Calu3 (cell line): ENCODE measurements at places on chromosomes 12 and 14.

- no peak for DNase-seq
- no peak overlapping the region for H3K4me3 ChIP-seq
- H3K27ac ChIP-seq, result no peak overlapping the region
Observed at GRCh38 chr14:29740491-29740890, 187.2 kb downstream of the PRKD1 start.

GRCh38 chr12:7542813-7543212 lies 39.2 kb upstream of the CD163 start:
- H3K4me3 ChIP-seq, result no peak overlapping the region
- no peaks in the 10 kb centered on the region for H3K36me3 ChIP-seq
- H3K27ac ChIP-seq, result no peak overlapping the region
- no peaks in the 10 kb centered on the region for H3K27me3 ChIP-seq

GRCh38 chr14:102775855-102776760 lies 1.1 kb upstream of the TRAF3 start:
- peak overlapping the region; percentile 67 for H3K4me3 ChIP-seq
- H3K27me3 ChIP-seq, result peaks cover 13% of the 10 kb centered on the region
- no peak for DNase-seq
- H3K36me3 ChIP-seq, result peaks cover 22% of the 10 kb centered on the region
- H3K4me1 ChIP-seq, result peaks cover 24% of the 10 kb centered on the region
- H3K27ac ChIP-seq, result peak overlapping the region; percentile 85

DNA sequence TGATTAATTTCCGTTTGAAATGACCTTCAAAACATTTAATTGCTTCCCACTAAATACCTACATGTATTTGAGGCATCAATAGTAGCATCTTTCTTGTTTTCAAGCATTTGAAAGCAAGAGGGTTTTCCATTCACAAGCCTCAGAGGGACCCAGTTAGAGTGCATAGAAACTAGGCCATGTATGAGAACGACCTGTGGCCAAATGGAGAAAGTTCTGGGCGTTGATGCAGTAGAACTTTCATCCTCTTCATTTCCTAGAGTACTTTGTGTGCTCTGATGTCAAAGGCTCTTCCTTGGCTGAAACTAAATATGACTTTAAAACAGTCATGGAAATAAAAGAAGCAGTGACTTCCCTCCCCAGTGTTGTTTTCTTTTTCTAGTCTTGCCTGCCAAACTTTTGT lies 944 bp upstream of the DHRS7 start:
- no peak overlapping the region for H3K27ac ChIP-seq
- peaks cover 7% of the 10 kb centered on the region for H3K4me1 ChIP-seq
- H3K36me3 ChIP-seq, result peaks cover 13% of the 10 kb centered on the region
- DNase-seq, result no peak

DNA sequence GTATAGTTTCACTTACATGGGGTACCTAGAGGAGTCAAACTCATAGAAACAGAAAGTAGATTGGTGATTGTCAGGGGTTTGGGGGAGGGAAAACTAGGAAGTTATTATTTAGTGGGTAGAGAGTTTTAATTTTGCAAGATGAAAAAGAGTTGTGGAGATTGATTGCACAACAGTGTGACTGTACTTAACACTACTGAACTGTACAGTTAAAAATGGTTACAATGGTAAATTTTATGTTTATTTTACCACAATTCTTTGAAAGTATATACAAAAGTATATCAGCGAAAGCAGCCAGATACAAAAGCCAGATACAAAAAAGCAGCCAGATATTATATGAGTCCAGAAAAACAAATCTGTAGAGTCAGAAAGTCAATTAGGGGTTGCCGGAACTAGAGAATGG lies 247.6 kb downstream of the IPO8 start:
- H3K36me3 ChIP-seq, result no peaks in the 10 kb centered on the region
- peaks cover 28% of the 10 kb centered on the region for H3K27me3 ChIP-seq
- H3K27ac ChIP-seq, result no peak overlapping the region
- no peak for DNase-seq
- H3K4me1 ChIP-seq, result no peaks in the 10 kb centered on the region

- H3K36me3 ChIP-seq, result no peaks in the 10 kb centered on the region
- no peaks in the 10 kb centered on the region for H3K27me3 ChIP-seq
- peak; percentile 0 for DNase-seq
- H3K4me1 ChIP-seq, result no peaks in the 10 kb centered on the region
Observed at GRCh38 chr12:18595412-18595811, 142.4 kb downstream of the PLCZ1 start.

- no peak overlapping the region for H3K27ac ChIP-seq
- H3K4me3 ChIP-seq, result no peak overlapping the region
- no peaks in the 10 kb centered on the region for H3K4me1 ChIP-seq
- H3K27me3 ChIP-seq, result peaks cover 100% of the 10 kb centered on the region
- no peak for DNase-seq
- no peaks in the 10 kb centered on the region for H3K36me3 ChIP-seq
Observed at GRCh38 chr12:131617179-131617578, 93.7 kb upstream of the SFSWAP start.

DNA sequence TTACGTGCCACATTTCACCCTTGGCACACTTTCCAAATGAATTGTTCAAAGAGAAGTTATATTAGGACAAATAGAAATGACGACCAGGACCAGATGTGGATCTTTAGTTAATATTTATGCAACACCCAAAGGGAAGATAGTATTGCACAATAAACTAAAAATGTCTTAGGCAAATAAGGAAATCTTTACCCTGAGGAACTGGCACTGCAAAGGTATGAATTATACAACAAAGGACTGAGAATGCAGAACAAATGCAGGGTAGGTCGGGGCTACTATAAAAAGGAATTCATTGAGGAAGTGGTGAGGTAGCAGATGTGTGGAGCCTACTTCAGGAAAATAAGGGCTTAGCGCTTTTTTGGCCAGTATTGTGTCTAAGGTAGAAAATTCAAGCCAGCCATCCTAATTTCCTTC lies 3.9 kb upstream of the TMTC2 start:
- H3K4me1 ChIP-seq, result peaks cover 31% of the 10 kb centered on the region
- H3K27me3 ChIP-seq, result no peaks in the 10 kb centered on the region
- H3K4me3 ChIP-seq, result peak overlapping the region; percentile 51
- peak overlapping the region; percentile 95 for H3K27ac ChIP-seq
- peaks cover 30% of the 10 kb centered on the region for H3K36me3 ChIP-seq

DNA sequence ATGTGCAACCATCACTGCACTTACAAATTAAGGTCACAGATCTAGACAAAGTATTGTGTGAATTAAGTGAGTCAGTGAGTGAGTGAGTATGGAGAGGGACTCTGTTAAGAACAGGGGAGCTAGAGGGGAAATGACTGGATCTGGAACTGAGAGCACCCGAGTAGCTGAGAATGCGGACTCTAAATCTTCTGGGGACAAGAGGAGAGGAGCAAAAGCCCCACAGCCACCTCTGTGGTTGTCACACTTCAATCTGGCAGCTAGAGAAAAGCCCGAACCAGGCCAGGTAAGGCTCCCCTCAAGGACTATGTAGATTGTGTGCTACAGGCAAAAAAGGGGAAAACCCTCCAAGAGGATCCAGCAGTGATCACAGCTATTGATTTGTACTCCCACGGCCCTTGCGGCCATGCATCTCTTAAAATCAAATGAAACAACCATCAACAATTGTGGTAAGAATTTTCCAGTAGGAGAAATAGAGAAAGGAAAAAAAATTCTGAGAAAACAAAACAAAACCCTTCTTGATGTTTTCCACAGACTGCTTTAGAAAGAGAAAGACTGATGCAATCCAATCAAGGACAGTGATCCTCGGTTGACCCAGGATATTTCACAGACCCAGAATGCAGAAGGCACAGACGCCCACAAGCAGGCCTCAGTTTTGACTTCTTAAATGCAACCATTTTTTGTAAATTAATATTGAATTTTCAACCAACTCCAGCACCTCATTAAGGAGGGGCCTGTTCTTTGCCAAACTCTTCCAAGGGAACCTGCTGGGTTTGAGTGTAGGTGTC lies 109.6 kb downstream of the SLC38A6 start:
- H3K27ac ChIP-seq, result no peak overlapping the region
- H3K4me3 ChIP-seq, result no peak overlapping the region
- DNase-seq, result no peak
- H3K27me3 ChIP-seq, result no peaks in the 10 kb centered on the region
- H3K36me3 ChIP-seq, result no peaks in the 10 kb centered on the region
- no peaks in the 10 kb centered on the region for H3K4me1 ChIP-seq

DNA sequence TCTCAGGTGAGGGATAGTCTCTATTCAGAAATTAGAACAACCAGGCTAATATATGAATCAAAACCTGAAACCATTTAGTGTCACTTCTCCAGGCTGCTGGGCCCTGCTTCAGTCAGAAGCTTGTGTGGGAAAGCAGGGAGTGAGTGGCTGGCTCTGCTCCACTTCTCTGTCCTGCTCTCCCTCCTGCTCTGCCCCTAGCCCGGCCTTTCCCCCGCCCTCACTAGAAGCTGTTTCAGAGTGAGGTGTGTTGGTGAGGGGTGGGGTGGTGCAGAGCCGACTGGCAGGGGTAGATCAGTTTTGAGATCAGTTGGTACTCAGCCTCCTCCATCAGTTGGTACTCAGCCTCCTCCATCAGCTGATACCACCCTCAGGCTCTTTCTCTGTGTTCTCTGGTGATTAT lies 7.0 kb upstream of the PPP1R1A start:
- H3K36me3 ChIP-seq, result no peaks in the 10 kb centered on the region
- no peak overlapping the region for H3K27ac ChIP-seq
- DNase-seq, result no peak
- peaks cover 80% of the 10 kb centered on the region for H3K27me3 ChIP-seq
- H3K4me1 ChIP-seq, result no peaks in the 10 kb centered on the region

DNA sequence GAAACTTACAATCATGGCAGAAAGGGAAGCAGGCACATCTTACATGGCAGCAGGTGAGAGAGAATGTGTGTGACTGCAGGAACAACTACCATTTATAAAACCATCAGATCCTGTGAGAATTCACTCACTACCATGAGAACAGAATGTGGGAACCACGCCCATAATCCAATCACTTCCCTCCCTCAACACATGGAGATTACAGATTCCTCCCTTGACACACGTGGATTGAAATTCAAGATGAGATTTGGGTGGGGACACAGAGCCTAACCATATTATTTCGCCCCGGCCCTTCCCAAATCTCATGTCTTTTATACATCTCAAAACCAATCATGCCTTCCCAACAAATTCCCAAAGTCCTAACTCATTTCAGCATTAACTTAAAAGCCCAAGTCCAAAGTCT lies 203.6 kb downstream of the C12orf75 start:
- no peaks in the 10 kb centered on the region for H3K4me1 ChIP-seq
- no peak for DNase-seq
- H3K4me3 ChIP-seq, result no peak overlapping the region

- H3K27ac ChIP-seq, result peak overlapping the region; percentile 64
- H3K4me1 ChIP-seq, result peaks cover 23% of the 10 kb centered on the region
- no peak overlapping the region for H3K4me3 ChIP-seq
- peaks cover 11% of the 10 kb centered on the region for H3K27me3 ChIP-seq
Observed at GRCh38 chr12:52327052-52327829, 6.0 kb upstream of the KRT83 start.

DNA sequence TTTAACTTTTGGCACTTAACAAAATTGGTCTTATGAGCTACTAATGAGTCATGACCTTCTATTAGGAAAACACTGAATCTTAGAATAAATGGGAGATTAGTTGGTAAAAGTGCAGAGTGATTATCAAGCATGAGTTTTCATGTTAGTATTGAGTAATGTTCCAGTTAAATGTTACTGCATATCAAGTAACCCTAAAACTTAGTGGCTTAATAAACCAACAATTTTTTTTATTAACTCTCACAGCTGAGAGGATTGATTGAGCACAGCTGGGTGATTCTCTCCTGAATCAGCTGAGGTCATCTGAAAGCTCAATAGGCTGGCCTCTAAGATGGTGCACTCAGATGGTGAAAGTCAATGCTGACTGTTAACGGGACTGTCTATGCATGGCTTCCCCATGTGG lies 248.6 kb downstream of the BCL11B start:
- no peaks in the 10 kb centered on the region for H3K4me1 ChIP-seq
- no peak overlapping the region for H3K27ac ChIP-seq
- no peaks in the 10 kb centered on the region for H3K27me3 ChIP-seq
- H3K36me3 ChIP-seq, result no peaks in the 10 kb centered on the region
- no peak for DNase-seq

DNA sequence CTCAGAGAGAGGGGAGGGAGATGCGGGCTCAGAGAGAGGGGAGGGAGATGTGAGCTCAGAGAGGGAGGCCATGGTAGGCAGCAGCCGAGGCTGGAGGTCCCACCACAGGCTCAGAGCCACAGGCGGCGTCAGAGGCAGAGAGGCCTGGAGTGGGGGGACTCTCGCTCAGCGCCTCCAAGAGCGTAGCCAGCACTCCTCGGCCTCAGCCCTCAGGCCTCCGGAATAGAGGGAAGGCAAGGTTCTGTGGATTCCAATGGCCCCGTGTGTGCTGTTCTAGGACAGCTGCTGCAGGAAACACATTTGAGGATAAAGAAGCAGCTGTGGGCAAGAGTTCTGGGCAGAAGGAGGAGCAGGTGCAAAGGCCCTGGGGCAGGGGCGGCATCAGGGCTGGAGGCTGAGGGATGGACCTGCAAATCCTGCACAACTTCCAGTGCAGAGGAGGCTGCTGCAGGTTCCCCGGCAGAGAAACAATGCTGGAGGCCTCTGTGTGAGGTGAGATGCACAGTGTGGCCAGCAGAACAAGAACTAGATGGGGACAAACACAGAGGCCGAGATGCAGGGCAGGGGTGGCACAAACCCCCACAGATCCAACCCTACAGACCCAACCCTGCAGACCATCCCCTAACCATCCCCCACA lies 59.1 kb upstream of the GALNT9 start:
- H3K27me3 ChIP-seq, result peaks cover 74% of the 10 kb centered on the region
- DNase-seq, result no peak
- H3K27ac ChIP-seq, result no peak overlapping the region
- H3K4me1 ChIP-seq, result peaks cover 6% of the 10 kb centered on the region

GRCh38 chr12:25716842-25717241 lies 163.8 kb upstream of the LMNTD1 start:
- H3K4me3 ChIP-seq, result no peak overlapping the region
- H3K27me3 ChIP-seq, result no peaks in the 10 kb centered on the region
- no peak overlapping the region for H3K27ac ChIP-seq
- H3K4me1 ChIP-seq, result no peaks in the 10 kb centered on the region

DNA sequence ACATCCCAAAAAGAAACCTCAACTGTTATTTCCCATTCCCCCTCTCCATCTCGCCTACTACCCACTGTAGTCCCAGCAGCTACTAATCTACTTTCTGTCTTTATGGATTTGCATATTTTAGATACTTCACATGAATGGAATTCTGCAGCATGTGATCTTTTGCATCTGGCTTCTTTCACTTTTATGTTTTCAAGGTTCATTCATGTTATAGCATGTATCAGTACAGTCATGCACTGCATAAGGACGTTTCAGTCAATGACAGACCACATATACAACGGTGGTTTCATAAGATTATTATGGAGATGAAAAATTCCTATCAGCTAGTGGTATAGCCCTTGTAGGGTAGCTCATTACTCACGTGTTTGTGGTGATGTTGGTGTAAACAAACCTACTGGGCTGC lies 24.5 kb downstream of the PCNX4 start:
- no peak overlapping the region for H3K27ac ChIP-seq
- H3K4me3 ChIP-seq, result no peak overlapping the region
- no peaks in the 10 kb centered on the region for H3K4me1 ChIP-seq
- no peaks in the 10 kb centered on the region for H3K27me3 ChIP-seq
